ENCODE measurements at places on chromosomes 7 and 10.

GRCh38 chr10:61903221-61903927 is 1.9 kb downstream of the ARID5B start:
- peak; percentile 27 for DNase-seq

GRCh38 chr10:50347394-50347802 is 96.1 kb upstream of the ASAH2 start:
- no peak for DNase-seq

- no peak for DNase-seq
Measured at GRCh38 chr10:59373071-59373470, 10.7 kb upstream of the FAM13C start.

DNA sequence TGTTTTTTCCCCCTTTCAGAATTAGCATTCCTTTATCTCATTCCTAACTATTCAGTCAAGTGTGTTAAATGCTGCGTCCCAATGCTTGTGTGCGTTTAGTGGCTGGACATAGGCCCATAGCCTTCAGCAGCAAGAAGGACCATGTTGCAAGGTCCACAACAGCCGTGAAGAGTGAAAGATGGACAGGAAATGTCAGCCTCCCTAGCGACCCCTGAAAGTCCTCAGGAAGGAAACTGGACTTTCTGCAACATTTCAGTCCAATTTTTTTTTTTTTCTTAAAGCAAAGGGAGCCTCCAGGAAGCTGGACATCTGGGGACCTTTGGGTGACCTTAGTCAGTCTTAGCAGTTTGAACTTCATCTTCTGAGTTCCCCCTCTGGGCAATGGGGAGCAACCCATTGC is 550.7 kb upstream of the MGMT start:
- no peak for DNase-seq

DNA sequence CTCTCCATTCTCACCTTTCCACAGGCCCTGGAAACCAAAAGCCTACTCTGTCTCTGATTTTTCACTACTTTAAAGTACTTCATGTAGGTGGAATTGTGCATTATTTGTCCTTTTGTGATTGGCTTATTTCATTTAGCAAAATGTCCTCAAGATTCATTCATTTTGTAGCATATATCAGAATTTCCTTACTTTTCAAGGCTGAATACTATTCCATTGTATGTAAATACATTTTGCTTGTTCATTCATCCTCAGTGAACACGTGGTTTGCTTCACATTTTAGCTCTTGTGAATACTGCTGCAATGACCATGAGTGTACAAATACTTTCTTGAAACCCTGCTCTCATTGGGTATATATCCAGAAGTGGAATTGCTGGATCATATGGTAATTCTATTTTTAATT is 8.8 kb downstream of the C1GALT1 start:
- DNase-seq = no peak

GRCh38 chr10:2701802-2702201 is 365.5 kb upstream of the PFKP start:
- no peak for DNase-seq

- DNase-seq = peak; percentile 7
Measured at GRCh38 chr10:31320550-31321211, 1.7 kb downstream of the ZEB1 start.
